Daoy (cell line): ENCODE measurements at places on chromosomes 5 and 9. TPM values are rescaled to one million over a fixed set of nuclear protein-coding genes. Genes with fewer than 3 reads are reported as not detected.

- DNase-seq, result no peak
These were observed 42.7 kb downstream of the ACER2 start for GRCh38 chr9:19451240-19452087.

- DNase-seq, result no peak
These were observed 99.8 kb downstream of the VAV2 start for GRCh38 chr9:133892193-133892920.

DNA sequence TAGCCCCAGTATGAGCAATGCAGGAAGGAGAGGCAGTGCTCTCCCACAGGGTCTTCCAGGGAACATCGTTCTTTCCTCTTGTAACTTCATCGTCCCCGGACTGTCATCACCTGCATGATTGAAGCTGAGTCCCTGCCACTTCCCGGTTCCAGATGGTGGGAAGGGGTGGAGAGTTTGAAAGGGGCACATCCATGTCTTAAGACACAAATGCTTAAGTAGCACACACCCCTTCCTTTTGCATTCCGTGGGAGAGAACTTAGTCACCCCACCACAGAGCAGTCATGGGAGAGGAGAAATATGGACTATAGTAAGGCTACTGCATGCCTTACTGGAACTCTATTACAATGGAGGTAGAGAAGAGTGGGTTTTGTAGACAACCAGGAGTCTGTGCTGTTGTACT is 165.3 kb upstream of the GAS1 start:
- peak; percentile 11 for DNase-seq

DNA sequence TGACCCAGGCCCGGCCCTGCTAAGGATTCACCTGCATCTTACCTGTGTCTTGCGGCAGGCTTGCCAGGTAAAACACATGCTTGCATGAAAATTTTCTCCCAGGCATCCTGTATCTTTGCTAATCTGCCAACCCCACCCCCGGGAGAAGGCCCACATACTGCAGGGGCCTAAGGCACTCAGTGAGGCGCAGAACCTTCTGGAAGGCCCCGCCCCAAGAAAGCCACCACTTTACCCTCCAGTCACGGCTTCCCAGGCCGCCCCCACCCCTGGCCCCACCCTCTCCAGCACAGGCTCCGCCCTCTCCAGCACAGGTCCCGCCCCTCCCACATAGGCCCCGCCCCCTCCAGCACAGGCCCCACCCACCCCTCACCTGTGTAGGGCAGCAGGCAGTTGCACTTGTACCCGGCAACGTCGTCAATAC is 29.8 kb upstream of the SEC16A start:
- DNase-seq, result no peak

GRCh38 chr9:113621980-113622379 is 158.5 kb downstream of the RGS3 start:
- no peak for DNase-seq

DNA sequence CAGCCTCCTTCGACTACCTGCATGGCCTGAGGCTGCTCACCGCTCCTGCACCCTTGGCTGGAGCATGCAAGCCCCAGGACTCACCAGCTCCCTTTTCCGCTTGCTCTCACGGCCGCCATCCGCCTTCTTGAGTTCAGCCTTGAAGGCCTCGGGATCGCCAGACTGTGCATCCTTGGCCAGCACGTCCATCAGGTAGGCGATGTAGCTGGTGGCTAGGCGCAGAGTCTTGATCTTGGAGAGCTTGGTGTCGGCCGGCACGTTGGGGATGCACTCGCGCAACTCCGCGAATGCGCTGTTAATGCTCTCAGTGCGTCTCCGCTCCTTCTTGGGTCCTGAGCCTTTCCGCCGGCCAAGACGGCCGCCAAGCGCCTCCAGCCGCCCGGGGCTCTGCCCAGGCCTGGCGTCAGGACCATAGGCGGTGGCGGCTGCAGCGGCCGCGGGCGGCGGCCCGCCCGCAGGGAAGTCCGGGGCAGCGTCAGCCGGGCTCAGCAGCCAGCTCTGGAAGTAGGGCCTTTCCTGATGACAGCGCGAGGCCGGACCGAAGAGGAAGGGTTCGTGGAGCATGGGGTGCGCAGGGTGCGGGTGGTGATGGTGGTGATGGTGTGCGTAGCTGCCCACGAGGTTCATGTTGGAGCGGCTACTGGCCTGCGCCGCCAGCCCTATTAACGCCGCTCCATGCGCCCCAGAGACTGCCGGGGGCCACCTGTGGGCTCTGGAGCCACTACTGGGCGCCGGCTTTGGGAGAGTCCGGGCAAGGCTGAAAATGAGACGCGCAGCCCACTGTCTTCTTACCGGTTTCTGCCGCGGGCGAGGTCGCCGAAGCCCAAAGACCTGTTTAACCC is 424 bp downstream of the HAND1 start:
- DNase-seq, result peak; percentile 54

- DNase-seq, result peak; percentile 37
These were observed 53.7 kb upstream of the PIP5K1B start for GRCh38 chr9:68651280-68651893.

- no peak for DNase-seq
These were observed 56.9 kb downstream of the KIF24 start for GRCh38 chr9:34272101-34272541.

GRCh38 chr5:153626836-153627235 is 136.4 kb downstream of the GRIA1 start:
- no peak for DNase-seq

DNA sequence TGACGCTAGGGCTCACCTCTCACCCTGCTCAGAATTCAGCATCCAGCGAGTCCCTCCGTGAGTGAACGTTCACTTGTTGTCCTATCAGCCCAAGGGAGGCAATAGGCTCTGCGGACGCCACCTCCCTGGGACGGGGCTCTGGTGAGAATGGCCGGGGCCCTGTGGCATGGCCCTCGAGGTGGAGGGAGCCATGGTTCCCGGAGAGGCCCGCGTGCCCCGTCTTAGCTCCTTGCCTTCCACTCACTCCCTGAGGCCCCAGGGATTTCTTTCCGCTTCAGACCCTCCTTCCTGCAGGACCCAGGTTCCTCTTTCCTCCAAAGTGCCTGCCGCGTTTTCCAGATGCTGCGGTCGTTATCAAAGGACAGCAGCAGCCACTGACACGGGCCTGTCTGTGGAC is 21.5 kb downstream of the EXOC3 start:
- DNase-seq, result no peak

DNA sequence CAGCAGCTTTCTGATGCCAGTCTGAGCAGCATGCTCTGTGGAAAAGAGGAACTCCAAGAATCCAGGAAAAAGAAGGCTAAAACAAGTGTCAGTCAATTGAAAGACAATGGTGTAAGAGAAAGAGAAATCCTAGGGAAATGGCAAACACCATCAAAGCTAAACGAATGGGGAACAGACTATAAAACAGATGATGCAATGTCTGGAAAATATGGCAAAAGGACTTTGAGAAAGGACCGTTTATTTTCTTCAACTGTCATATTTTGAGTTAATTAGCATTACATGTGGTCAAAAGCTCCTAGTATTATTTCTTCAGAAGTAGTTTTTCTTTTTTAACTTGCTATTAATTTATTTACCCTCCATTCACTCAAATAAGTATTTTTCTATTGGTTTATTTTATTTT is 465.2 kb downstream of the LRRC70 start:
- no peak for DNase-seq

DNA sequence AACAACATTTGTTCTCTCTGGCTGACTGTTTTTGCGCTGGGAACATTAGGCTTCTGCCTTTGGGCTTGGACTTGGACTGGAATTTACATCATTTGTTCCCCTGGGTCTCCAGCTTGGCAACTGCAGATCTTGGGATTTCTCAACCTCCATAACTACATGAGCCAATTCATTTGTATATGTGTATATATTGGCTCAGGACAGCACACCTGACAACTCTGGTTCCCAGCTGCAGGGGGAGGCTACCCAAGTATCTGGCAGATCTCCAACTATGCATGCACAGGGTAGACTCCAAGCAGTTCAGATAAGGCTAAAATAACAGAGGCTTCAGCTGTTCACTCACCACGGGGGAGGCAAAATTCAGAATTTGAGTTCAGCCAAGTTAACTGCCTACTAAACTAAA is 31.6 kb upstream of the F2RL1 start:
- DNase-seq, result peak; percentile 94

GRCh38 chr5:33753704-33754103 is 138.1 kb downstream of the ADAMTS12 start:
- DNase-seq, result no peak

DNA sequence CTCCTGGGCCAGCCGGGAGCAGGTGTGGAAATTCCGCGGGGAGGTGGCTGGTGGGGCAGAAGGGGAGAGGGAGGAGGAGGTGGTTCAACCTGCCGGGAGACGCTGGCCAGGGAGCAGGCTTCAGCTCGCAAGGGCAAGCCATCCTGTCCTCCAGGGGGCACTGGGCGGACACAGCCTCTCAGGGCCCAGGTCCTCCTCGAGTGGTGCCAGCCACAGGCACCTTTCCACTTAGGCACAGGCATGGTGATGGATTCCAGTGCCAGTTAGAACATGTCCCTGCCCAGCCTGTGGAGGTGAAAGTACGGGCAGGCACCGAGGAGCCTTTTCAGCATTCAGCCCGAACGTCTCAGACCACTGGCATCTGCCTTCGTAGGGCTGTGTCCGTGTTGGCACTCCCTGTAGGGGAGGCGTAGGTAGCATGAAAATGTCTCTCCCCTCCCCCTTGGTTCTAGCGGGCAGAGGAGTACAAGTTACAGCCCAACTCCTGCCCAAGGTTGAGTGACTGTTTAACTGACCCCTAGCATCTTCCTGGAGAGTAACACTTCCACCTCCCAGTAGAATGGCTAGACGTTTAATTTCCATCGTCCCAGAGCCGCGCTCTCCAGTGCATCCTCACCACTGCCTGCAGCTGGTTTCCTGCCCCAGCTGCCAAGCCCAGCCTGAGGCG is 48.9 kb downstream of the DAB2IP start:
- DNase-seq, result peak; percentile 82

DNA sequence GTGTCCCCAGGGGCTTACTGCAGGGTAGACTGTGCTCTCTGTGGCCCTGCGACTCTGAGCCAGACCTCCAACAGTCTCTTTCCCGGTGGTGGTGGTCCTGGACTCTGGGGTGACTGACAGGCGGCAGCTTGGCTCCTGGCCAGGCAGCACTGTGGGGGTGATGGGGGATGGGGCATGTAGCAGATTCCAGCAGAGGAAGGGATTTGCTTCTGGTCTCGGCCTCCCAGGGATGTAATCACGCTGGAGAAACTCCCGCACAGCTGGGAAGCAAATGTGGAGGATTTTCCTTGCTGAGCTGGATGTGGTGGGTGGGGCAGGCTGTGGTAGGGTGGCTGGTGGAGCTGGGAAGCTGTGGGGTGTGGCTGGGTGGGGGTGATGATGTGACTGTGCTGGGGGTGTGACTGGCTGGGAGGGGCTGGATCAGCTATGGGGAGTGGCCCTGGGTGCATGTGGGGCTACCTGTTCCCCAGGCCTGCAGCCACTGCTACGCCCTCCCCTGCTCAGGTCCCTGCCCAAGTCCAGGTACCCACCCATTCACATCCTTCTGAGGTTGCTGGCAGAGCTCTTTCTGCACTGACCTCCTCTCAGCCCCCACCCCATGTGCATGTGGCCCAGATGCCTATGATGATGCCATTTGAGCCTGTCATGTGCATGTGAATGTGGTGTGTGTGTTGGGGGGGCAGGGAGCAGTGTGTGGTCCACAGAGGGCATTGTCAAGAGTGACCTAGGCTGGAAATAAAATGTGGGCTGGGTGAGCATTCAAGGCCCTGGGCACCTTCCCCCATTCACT is 3.8 kb downstream of the NDST1 start:
- DNase-seq, result peak; percentile 85

DNA sequence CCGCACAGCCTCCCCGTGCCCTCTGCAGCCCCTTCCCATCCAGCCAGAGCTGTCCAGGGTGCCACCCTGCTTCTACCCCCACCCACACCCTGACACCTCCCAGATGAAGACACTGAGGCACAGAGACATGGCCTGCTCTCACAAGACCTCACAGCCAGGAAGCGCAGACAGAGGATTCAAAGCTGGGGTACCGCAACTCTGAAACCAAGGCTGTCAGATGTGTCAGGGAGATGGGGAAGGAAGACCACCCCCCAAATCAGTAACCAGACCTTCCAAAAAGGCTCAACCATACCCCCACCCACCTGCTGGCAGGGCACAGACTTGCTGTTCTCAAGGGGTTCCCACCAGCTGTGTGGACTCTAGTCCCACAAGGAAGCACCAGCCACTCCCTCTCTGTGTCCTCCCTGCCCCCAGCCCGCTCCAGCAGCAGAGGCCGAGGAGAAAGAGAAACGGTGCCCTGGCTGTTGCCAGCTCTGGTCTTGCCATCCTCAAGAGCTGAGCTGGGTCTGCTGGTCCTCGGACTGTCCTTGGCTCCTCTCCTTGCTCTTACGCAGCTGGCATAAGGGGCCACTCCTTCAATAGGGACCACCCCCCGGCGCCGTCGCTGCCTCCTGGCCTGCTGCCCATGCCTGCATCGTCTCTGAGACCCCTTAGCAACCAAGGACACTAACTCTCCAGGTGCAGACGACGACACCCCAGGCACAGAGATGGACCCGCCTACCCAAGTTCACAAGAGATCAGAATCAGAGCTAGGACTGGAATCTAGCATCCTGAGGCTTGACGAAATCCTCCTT is 699 bp downstream of the AKNA start:
- DNase-seq, result no peak

DNA sequence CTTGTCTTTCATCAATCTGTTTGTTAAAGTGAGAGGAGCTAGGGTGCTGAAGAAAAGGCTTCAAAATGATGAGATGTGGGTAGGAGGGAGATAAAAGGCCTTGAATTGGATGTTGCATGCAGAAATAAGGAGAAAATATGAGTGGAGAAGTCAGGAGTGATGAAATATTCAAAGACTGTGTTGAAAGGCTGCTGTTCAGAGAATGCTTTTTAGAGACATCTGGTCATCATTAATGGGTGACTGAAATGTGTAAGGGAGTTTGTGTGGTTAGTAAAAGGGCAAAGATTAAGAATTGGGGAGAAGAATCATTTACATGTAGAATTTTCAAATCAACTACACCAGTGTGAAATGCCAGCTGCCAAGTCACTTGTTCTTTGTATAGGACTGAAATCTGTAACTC is 383.9 kb downstream of the MAT2B start:
- DNase-seq, result no peak

DNA sequence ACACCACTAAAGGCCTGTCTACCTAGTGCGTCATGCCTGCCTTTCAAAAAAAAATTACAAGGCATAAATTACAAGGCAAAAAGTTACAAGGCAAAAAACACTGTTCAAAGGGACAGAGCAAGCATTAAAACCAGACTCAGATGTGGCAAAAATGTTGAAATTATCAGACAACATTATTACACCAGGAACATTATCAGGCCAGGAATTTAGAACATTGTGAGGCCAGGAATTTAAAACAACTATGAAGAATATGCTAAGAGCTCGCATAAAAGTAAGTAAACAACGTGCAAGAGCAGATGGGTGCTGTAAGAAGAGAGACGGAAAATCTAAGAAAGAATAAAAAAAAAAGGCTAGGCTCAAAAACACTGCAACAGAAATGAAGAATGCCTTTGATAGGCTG is 18.2 kb upstream of the MLANA start:
- DNase-seq, result no peak

The GMCL2 gene
- not detected in 2 replicates for total RNA-seq

The OGN gene
- not detected in 2 replicates for total RNA-seq

The SNX18 gene
- 10.8 and 14.1 TPM in 2 replicates for total RNA-seq

The PCDHB1 gene
- 0.06 TPM in 1 of 2 replicates, not detected in the other for total RNA-seq

The SPATA31D4 gene
- not detected in 2 replicates for total RNA-seq

The AP3B1 gene
- 39.0 and 71.8 TPM in 2 replicates for total RNA-seq

The C5orf34 gene
- 15.6 and 17.2 TPM in 2 replicates for total RNA-seq

The GLRA1 gene
- total RNA-seq, result not detected in 2 replicates

The IFNK gene
- total RNA-seq, result not detected in 2 replicates

The BTNL3 gene
- total RNA-seq, result not detected in 2 replicates

The EGFLAM gene
- 5.5 and 7.4 TPM in 2 replicates for total RNA-seq
